T follicular helper cell (primary cell): ENCODE measurements at places on chromosomes 5 and 9.

GRCh38 chr9:114484854-114485443 lies 20.3 kb downstream of the WHRN start:
- no peak for DNase-seq

DNA sequence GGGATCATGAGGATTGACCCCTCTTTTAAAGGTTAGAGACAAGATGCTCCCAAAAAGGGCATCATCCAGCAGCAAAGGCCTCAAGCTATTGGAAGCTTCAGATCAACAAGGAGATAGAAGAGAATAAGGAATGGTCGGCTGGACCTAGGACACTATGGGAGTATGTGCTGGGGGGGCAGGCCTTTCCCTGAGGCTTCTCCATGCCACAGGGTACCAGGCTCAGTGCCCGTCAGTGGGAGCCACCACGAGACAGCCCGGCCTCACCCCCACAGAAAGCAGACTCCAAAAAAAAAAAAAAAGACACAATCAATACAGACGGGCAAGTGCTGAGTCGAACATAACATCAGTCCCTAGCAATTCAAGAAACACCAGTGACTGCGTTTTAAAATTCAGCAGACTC lies 117.4 kb downstream of the KLHL3 start:
- DNase-seq, result no peak

DNA sequence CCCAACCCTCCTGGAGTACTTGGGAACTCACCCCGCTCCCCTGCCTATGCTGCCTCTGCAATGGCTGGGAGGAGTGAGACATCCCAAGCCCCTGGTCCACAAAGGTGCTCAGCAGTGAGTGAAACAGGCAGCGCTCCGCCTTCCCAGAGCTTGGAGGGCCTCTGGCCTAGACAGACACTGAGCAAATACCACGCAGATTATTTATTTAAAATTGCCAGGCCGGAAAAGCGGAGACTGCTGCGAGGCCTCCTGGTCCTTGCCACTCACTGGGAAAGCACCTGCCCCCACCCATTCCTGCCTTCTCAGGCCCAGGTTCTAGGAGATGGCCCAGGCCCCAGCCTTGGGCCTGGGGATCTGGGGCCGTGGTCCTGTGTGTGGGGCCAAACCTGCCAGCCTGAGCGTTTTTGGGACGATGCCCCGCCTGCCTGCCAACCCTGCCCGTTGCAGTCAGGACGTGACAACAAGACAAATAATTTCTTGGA lies 17.4 kb downstream of the FGF18 start:
- no peak for DNase-seq

DNA sequence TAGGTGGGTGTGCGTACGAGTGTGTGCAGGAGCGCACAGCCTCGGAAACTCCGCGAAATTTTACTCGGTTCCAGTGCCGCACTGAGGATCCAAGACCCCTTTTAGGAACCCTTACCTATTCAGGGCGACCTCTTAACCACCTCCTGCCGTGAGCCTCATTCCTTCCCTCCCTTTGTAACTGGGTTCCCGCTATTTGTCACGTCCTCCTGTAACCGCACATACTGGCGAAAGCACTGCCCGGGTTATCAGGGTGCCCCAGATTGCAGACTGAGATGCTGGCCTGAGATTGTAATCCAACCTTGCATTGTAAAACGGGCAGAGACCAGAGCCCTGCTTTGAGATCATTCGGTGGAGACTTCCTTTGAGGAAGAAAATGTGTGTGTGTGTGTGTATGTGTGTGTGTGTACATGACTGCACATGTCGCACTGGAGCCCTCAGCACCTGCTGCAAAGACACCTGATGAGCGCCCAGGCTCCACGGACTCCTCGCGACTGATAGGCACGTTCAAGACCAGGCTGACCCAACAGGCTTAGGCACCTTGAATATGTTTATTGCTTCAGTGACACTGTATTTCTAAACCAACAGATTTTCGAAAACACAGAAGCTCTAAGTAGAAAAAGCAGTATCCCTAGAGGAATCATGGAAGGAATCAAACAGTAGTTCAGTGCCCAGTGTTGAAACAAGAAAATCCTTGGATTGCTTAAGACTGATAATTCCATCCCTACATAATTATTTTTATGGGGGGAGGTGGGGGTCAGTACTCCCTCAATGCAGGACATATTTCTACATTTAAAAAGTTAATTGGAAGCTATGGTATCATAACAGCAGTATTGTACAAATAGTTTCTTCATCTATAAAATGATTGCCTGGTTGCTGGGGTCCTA lies 86.5 kb upstream of the TNFAIP8 start:
- no peak for DNase-seq

GRCh38 chr5:93145767-93146166 lies 435.3 kb downstream of the NR2F1-AS1 start:
- no peak for DNase-seq

DNA sequence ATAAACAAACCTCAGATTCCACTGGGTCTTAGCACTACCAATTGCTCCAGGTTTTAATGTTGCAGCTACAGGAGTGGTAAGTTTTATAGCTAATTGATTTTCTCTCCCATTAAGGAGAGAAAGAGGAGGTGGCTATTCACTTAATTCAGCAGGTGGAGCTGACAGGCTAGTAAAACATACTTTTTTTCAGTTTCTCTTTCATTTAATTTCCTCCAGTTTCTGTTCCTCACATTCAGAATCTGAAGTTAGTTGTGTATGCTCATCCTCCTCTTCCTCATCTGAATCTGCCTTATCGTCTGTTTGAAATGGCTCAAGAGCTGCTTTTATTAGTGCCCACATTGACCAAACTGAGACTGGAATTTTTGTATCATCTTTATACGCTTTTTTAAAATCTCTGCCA lies 98.0 kb downstream of the PLPPR1 start:
- DNase-seq, result no peak

DNA sequence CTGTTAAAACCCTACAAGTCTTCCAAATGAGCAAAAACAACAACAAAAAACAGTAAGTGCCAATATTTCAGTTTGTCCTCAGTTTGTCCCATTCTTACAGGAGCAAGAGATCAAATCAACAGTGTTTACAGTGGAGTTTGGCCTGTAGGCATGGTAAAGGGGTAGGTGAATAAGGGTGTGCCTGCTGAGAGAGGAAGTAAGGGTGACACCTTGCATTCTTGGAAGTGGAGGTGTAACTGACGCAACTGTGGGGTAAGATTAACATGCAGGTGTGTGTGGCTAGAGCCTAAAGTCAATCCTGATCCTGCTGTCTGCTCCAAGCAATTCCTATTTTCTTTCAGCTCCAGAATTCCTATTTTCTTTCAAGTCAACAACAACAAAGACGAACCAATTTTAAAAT lies 43.4 kb downstream of the PFDN1 start:
- no peak for DNase-seq

DNA sequence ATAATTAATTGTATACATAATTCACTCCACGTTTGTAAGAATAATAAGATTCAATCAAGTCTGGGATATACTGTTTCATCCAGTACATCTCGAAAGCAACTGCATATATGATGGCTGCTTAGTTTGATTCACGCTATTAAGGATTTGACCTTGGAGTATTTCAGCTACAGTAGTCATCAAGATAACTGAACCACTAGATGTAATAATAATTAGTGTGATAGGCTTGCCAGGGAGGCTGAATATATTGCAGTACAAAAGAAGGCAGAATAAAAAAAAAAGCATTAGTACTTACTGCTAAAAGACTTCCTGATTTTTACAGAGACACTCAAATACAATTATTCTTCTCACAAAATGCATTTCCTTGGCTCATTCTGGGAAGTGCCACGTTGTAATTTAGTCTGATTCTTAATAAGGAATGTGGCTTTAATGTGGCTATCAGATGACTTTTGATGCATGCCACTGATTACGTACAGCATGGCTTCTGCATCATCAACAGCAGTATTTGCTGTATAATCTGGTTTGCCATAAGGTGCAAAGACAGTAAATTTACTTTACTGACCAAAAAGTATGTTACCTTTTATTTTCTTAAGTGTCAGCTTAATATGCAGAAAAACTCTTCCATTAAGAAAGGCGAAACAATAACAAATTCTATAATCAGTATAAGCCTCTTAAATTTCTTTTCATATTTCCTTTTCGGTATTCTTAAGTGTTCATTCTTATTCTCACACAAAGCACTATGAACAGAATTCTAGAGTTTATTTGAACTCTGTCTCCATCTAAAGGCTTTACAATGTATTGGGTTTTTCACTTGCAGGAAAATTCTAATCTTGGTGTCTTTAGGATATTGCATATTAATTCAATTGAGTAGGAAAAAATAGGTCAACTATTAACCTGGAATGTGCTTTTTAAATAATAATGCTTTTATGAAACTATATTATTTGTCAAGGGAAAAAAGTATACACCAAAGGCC lies 166.4 kb downstream of the SLF1 start:
- DNase-seq, result no peak

DNA sequence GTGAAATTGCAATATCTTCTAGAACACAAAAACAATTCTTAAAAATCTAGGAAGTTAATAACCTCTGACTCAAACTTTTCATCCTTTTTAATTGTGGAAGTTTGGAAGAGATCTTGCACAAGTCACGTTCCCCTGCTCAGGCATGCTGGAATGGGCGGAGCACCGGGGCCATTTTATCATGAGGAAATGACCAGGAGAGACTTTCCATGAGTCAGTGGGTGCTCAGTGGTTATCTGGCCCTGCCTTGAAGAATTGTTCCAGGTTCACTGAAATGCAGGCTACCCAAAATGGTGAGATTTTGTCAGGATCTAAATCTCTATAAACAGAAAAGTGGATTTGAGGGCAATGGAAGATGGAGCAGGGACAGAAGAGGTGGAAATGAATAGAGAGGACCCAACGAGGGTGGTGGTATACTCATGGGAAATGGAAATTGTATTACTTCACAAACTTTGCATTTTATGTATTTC lies 61.2 kb downstream of the FYB1 start:
- no peak for DNase-seq
